ENCODE measurements at places on chromosomes 2 and 18.
A peak's percentile ranks its signal among the peaks of the same experiment; 100 is the strongest.

- DNase-seq, result no peak
These were observed 56.2 kb downstream of the NCAPH start for GRCh38 chr2:96391828-96392200.

GRCh38 chr2:32008805-32009515, 1.8 kb downstream of the MEMO1 start:
- DNase-seq, result no peak

- no peak for DNase-seq
These were observed 2.1 kb downstream of the VIL1 start for GRCh38 chr2:218421027-218421426.

GRCh38 chr2:7566382-7566881, 649.2 kb downstream of the RNF144A start:
- no peak for DNase-seq

DNA sequence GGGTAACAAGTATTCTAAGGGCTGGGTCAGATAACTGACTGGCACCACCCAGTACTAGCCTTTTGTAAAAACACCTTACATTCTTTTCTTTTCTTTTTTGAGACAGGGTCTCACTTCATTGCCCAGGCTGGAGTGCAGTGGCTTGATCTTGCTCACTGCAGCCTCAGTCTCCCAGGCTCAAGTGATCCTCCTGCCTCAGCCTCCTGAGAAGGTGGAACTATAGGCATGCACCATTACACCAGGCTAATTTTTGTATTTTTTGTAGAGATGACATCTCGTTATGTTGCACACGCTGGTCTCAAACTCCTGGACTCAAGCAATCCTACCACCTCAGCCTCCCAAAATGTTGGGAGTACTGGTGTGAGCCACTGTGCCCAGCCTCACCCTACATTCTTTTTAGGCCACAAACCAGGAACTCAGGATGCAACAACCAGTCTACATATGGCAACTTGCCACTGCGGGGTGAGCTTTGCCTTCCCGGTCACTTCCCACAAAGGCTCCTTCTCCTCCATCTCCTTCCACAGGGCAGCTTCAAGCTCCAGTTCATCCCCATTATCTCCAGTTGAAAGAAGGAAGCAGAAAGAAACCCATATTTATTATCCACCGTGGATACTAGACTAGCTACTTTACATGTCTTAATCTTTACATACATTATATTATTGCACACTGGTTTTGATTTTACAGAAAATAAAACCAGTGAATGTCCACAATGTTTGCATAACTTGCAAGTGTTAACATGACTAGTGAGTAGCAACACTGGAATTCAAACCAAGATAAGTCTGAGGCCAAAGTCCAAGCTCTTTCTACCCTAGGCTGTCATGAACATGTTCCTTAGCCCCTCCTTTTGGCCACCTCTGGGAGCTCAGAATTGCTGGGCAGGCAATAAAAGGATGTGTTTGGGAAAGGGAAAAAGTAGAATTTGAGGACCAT, 23.7 kb upstream of the AP1S3 start:
- no peak for DNase-seq

DNA sequence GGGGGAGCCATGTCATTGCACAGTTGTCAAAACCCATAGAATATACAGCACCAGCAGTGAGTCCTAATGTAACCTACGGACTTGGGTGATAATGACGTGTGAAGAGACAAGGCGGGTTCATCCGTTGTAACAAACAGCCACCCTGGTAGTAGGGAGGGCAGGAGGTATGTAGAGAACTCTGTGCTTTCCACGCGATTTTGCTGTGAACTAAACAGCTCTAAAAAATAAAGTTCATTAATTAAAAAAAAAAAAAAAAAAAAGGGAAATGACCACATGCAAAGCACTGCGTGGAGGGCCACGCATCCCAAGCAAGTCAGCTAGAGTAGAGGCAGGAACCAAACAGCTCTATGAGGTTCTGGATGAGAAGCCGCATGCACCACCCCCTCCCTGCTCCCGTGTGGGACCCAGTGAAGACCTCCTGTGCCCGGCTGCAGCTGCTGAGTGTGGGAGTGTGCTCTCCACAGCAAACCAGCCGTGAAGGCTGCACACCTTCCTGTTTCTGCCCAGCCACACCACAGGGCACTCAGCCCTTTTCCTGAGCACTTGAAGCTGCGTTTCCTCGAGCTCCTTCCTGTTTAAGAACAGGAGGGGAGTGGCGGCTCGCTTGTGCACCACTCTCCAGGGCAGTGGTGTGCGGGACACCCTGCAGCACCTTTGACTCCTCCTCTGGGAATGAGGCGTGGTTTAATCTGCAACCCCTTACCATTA, 65.6 kb downstream of the ODC1 start:
- DNase-seq, result peak; percentile 45

DNA sequence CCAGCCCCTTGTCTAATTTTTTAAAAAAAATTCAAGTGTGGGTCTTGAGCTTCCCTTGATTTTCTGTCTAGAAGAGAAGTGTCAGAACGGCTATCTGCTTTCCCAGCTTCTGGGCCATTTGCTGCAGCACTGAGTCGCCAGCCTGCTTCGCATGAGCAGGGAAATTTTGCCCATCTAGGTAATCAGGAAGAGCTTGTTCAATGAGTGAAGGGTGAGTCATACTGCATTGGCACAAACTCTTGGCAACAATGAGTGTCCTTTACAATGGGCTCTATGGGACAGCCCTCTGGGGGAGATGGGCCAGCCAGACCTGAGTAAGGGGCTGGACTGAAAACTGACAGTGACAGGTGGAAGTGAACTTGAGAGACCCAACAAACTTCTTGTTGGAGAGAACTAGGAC, 2.4 kb upstream of the RNF144A start:
- DNase-seq, result no peak

DNA sequence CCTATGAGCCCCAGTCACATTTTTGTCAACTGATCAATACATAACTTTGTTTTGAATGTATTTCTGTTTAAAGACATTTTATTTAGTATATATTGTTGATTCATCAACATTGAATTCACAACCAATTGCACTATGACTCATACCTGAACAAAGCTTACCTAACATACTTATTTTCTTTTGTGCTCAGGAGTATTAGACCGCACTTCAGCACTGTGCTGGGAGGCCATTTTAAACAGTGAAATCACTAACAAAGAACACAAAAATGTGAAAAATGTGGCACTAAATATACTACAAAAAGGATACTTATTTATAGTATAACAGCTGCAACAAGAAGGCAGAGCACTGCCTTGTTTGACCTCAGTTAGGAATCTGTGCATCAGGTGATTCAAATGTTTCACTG, 12.4 kb upstream of the IFIH1 start:
- DNase-seq, result no peak

- no peak for DNase-seq
These were observed 456.4 kb downstream of the SETBP1 start for GRCh38 chr18:45137087-45137419.

DNA sequence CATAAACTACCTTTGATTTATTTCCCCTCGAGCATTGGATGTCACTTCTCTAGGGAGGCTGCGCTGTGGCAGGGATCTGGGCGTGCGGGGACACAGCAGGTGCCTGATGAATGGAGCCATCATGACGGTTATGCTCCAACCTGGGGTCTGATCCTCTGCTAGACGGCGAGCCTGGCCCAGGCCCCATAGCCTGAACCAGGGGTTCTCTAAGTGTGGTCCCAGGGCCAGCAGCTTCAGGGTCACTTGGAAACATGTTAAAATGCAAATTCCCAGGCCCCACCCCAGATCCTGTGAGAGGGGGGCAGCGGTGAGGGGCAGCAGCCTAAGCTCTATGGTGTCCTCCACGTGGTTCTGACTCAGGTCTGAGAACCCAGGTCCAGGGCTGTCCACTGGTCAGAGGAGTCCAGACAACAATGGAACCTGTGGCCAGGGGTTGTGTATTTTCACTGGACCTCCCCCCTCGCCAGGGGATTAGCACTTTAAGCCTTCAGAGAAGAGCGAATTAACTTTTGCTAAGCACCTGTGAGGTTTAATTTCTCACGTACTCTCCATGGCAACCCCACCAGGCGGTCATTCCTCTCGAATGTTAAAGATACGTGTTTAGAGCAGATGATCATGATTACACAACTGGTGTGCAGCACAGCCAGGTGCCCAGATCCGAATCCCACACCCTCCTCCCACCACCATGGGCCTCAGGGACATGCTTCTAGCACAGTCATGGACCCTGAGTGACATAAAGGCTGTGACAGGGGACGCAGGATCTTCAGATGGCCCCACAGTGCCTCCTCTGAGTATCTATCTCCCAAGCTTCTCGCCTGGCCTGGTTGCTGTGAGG, 1.6 kb upstream of the ARHGEF4 start:
- no peak for DNase-seq

DNA sequence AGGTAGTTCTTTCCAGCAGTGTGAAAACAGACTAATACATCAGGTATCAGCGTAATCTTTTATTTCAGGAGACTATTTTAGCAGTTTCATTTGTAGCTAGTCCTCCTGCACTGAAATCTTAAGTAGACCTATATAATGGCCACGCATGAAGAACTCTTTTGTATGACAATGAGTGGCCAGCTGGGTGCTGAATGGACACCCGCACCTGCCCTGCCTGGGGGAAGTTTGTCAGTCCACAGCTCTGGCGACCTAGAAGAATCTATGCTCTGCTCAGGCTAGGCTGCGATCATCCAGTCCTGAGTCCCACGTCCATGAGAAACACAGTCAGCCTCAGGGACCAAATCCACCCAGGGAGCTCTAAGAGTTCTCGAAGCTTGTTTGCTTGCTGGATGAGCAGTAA, 709.2 kb upstream of the ID2 start:
- DNase-seq, result no peak

DNA sequence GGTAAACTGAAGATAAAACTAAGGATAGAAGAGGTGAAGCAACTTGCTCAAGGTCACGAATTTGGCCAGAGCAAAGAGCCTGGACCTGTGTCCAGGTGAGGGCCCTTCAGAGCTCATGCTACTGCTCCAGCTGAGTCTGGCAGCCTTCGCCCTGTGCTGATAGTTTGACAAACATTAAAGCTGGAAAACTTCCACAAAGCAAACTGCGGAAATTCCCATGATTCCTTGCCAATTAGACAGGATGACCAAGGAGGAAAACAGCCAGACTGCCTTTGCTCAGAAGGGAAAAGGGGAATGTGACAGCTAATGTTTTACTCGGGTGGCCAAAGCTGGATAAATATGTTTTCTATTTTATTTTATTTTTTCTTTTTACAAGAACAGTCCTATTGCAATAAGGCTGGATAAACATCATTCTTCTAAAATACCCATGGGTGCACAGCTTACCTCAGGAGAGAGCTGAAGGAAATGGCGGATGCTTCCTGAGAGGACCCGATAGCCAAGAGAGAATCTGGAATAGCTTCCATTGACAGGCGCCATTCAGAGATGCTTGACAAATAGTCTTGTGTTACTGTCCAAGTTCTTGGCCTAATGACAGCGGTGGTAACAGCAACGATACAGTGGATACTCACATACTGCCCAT, 5.3 kb upstream of the CTAGE1 start:
- no peak for DNase-seq

GRCh38 chr2:126846241-126846640, 52.4 kb upstream of the TEX51 start:
- DNase-seq, result no peak

DNA sequence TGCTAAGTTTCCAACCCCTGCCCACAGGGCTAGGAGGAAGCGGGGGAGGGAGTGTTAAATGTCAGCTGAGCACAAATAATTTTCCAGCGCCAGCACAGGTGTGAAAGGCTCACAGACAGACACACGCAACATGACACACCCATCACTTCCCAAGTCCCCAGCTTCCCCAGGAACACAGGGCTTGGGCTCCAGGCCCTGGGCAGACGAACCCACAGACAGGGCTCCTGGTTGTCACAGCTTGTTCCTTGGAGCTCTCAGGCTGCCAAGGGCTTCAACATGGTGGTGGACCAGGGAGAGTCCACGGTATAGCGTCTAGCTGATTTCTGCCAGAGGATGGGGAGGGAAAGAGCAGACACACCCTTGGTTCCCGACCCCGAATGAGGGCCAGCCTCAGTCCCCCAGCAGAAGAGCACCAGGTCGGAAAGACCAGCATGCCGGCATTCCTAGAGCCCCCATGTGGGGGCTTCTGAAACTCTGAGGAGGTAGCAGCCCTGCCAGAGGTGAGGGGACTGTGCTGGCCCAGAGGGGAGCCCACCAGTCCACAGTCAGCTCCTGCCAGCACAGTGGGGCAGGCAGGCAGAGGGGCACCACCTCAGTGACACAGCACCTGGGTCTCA, 1.9 kb downstream of the DUSP2 start:
- DNase-seq, result no peak

DNA sequence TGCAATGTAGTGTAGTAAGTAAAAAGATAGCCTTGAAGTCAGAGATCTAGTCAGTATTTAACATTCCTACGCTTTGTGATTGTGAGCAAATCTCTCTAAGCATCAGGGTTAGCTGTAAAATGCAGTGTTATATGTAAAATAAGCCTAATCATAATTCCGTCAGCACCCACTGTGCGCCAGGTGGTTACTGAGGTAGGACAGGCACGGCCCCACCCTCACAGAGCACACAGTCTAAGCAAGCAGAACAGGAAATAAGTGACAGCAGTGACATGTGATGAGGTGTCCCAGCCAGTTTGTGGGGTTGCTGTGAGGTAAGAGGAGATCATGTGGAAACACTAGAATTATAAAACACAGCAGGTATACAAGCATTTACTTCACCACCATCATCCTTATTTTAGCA, 267.1 kb downstream of the ICOS start:
- DNase-seq, result no peak

All from Jurkat, Clone E6-1 (cell line).